Cerebellar nuclear complex (tissue), 1 donor: ENCODE measurements at places on chromosomes 4 and X.

DNA sequence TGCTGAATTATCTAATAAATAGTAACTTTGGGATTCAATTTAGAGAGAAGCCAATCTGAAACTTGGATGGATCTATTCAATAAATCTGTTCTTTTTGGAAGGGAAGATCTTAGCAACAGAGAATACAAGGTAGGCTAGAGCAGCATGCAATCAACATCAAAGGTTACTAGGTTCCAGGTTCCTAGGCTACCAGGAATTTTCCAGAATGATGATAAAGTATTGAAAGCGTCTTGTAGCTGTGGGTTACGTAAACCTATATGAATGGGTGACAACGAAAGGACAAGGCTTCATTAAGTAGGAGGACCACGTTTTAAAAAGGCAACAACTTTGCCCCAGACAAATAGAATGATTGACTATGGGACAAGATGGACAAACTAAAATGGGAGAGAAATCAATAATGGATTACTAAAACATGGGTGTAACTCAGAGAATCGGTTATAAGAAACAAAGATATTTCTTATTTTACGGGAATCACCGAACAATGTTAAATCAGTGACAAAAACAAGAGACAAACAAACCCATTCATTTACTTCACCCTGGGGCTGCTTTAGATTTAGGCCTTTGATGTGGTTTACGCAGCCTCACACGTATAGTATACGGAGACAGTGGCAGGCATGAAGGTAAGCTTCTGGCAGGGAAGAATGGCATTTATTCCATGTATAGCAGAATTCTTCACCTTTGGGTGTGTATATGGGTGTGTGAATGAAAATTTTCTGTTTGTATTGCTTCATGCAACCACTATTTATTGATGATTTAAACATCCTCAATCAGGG lies 732.6 kb upstream of the PABPC4L start:
- no peak for DNase-seq

GRCh38 chr4:55947254-55947882 lies 1.4 kb upstream of the CEP135 start:
- DNase-seq = no peak

DNA sequence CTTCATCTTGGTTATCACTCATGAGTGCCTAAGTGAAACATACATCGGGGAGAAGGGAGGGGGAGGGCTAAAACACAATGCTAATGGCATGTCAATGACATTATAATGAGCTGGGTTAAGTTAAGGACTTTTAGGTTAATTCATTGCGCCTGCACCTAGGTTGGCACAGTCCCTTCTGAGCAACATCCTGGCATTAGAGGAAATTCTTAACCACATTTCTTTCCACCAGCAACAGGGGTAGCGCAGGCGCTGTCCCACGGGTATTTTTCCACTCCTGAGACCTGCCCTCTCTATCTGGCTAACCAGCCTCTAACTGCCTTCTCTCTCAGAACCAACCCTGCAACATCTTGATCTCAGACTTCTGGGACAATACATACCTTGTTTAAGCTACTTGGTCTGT lies 39.0 kb upstream of the PROM1 start:
- no peak for DNase-seq

- no peak for DNase-seq
Observed at GRCh38 chrX:53321230-53321942, 40.0 kb upstream of the IQSEC2 start.

DNA sequence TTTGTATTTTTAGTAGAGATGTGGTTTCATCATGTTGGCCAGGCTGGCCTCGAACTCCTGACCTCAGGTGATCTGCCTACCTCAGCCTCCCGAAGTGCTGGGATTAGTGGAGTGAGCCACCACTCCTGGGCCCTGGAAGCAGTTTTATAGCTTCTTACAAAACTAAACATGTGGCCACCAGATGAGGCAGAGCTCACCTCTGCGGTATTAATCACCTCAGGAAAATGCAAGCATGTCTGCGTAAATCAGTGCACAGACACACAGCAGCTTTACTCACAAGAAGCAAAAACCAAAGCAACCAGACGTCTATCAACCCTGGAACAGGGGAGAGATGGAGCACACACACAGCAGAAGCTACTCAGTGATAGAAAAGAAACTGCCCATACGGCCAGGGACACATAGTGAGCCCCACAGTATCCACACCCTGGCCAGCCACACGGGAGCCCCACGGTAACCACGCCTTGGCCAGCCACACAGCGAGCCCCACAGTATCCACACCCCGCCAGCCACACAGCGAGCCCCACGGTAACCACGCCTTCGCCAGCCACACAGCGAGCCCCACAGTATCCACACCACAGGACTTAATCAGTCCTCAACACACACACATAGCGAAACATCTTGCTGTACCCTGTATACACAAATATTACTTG lies 30.2 kb downstream of the PPP2R3B start:
- DNase-seq = no peak

DNA sequence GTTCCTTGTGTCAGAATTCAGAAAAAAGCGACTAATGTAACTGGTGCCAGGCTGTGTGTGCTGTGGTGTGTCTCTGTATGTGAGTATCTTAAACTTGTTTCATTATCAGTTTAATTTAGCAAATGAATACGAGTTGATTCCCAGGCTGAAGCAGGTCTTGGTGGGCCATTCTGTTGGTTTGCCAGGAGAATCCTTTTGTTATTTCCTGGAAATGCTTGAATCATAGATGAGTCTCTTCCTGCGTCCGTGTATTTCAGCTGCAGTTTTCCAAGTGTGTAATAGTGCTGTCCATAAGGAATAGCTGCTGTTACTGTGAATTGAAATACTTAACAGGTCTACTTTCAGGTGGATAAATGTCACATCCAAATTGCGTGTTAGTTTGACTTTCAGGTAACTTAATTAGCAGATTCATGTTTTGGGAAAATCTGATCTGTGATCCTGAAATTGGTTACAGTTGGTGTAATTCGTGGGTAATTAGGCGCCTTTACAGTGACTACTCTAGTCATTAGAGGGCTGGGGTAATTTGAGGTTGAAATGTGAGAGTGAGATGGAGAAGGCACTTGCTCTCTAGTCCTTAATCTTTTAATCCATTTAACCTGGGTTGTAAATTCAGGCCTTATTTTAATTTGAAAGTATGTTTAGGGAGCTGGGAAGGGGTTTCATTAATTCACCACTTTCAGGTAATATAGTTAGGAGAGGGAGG lies 23.8 kb downstream of the TMEM131L start:
- DNase-seq = no peak

- DNase-seq = no peak
Observed at GRCh38 chr4:10099499-10100325, 16.9 kb downstream of the WDR1 start.

DNA sequence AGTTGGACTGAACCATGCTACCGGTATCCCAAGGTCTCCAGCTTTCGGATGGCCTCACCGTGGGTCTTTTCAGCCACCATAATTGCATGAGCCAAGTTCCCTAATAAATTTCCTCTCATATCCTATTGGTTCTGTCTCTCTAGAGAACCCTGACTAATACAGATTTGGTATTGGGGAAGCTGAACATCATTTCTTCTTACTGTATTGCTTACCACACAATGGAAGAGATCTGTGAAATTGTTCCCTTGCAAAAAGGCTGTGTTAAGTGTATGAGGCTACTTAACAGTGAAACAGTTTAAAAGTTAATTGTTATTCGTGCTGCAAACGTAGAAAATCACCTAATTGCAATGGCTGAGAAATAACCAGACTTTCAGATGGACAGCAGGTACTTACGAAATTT lies 34.0 kb downstream of the PLAC8 start:
- no peak for DNase-seq

- no peak for DNase-seq
Observed at GRCh38 chr4:82192017-82192673, 181.6 kb downstream of the HNRNPD start.

- no peak for DNase-seq
Observed at GRCh38 chr4:168784786-168785461, 225.1 kb downstream of the CBR4 start.

- DNase-seq = no peak
Observed at GRCh38 chr4:41918278-41918677, 17.0 kb upstream of the TMEM33 start.

GRCh38 chr4:150080875-150081274 lies 2.6 kb downstream of the DCLK2 start:
- DNase-seq = no peak

- no peak for DNase-seq
Observed at GRCh38 chr4:29151584-29151983, 1568.6 kb upstream of the PCDH7 start.

GRCh38 chrX:50606300-50606950 lies 135.8 kb upstream of the DGKK start:
- no peak for DNase-seq

- DNase-seq = no peak
Observed at GRCh38 chr4:34643476-34643875, 1600.8 kb downstream of the ARAP2 start.

- DNase-seq = no peak
Observed at GRCh38 chr4:128315756-128316520, 28.3 kb upstream of the PGRMC2 start.

- DNase-seq = no peak
Observed at GRCh38 chr4:40316333-40316781, 18.8 kb upstream of the CHRNA9 start.

DNA sequence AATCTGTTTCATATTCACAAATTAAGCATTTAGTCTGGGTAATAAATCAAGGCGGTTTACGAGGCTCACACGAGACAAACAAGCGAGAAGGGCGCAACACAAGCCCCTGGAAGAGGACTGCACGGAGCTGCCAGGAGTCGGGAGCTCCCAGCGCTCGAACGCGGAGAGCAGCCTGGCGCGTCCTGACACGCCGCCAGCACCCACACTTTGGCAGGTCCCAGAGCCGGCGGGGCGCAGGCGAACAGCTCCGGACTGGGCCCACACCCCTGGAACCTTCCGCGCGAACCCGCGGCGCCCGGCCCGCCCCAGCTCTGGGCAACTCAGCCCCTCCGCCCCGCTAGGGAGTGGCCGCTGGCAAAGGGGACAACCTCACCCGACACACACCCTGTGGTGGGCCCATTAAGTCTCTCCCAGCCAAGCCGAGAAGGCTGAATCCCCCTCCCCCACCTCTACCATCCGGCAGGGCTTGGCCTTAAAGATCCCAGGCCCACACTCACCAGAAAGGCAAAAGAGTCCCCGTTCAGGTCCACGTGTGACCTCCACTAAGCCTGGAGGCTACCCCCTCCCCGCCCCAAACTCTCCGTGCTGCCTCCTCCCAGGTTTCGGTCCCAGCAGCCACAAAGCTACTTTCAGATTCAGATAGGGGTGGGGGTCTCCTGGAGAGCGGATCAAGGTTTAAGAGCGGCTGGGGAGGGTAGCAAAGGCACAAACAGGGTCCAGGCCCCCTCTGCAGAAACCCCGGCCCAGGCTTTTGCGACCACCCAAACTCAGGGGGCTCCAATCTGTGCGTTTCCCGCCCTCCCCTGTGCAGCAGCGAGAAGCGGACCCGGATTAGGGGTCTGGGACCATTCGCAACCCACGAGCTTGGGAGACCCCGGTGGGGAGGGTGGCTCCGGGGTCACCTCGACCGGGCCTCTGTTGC lies 47.5 kb upstream of the BCOR start:
- DNase-seq = no peak

GRCh38 chrX:38150993-38151392 lies 69.7 kb downstream of the SRPX start:
- no peak for DNase-seq

DNA sequence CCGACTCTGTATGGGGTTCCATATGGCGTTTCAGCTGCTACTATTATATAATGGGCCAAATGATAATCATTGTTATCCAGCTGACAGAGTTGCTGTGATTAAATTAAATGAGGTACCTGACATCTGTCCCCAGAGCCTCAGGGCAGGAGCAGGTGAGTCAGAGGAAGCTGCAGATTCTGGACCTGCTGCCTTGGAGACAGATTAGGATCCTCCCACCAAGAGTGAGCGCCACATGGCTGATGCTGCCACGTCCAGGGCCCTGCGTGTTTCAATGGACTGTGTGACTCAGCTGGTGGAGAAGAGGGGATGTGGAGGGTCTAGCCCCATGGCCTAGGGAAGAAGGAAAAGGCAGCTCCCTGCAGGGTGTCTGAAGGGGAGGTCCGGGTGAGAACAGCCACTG lies 28.3 kb upstream of the UXT start:
- DNase-seq = no peak

GRCh38 chrX:144715337-144715736 lies 532.0 kb upstream of the SPANXN1 start:
- DNase-seq = no peak

DNA sequence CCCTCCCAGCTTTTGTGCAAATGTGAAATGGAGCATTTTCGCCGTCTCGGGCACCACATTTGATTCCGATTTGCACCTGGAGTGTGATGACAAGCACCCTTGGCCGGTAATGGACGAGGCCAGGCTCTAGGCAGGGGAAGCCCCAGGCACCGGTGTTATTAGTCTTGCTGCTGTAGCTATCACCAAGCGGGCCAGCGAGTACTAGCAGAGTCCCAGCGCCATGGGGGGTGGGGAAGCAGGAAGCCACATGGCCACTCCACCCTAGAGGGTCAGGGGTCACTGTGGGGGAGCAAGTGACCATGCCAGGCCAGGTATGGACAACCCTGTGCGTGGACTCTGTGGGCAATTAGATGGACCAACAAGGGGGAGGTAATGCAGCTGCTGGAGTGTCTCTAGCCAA lies 88.8 kb downstream of the CPZ start:
- no peak for DNase-seq

DNA sequence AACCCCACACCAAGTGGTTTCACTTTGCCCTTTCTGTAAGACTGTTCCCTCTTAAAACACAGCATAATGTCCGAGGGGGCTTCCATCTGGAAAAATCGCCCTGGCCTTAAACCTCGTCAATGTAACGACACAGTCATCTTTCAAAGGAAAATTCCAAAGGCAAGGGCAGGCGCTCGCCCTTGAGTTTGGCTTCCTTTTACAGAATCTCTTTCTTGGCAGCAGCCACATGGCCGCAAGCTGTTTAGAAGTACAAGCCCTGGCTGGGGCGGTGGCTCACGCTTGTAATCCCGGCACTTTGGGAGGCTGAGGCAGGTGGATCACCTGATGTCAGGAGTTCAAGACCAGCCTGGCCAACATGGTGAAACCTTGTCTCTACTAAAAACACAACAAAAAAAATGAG lies 27.1 kb upstream of the GRPEL1 start:
- DNase-seq = no peak

DNA sequence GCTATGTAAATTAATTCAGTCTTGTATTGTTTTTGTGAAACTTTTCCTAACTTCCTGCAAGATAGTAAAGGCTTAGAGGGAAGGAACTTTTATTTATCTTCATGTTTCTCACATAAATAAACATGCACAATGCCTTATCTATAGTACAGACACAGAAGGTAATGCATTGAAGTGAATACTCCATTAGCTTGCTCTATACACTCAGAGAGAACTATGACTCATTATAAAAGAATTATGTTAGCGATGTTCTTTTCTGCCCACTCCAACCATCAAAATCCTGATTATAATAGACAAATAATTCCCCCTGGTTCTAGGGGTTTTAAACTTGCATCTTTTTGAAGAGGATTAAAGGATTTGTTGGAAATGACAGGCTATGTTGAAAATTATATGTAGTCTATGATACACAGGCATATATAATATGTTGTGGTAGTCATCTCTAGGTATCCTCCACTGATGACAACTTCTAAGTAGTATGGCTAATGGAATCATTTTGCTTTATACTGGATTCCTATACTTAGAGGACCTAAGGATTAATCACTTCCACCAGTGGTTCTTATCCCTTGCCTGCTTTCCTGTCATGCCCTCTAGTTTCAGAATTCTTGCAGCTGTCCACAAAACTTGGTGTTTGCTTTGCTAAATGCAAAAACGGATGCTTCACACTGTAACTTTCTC lies 115.7 kb downstream of the NDST4 start:
- no peak for DNase-seq

GRCh38 chr4:104549736-104550135 lies 55.0 kb upstream of the CXXC4 start:
- no peak for DNase-seq
